Hepatic stellate cell (primary cell): ENCODE measurements at places on chromosomes 5 and 9.
A peak's percentile ranks its signal among the peaks of the same experiment; 100 is the strongest.

- DNase-seq, result no peak
Observed at GRCh38 chr5:1133510-1134201, 21.8 kb upstream of the SLC12A7 start.

- no peak for DNase-seq
Observed at GRCh38 chr9:88954066-88954465, 37.2 kb upstream of the S1PR3 start.

GRCh38 chr5:158531860-158532259 lies 567.9 kb downstream of the EBF1 start:
- DNase-seq, result no peak

- DNase-seq, result no peak
Observed at GRCh38 chr5:154147666-154148065, 42.9 kb upstream of the GALNT10 start.

DNA sequence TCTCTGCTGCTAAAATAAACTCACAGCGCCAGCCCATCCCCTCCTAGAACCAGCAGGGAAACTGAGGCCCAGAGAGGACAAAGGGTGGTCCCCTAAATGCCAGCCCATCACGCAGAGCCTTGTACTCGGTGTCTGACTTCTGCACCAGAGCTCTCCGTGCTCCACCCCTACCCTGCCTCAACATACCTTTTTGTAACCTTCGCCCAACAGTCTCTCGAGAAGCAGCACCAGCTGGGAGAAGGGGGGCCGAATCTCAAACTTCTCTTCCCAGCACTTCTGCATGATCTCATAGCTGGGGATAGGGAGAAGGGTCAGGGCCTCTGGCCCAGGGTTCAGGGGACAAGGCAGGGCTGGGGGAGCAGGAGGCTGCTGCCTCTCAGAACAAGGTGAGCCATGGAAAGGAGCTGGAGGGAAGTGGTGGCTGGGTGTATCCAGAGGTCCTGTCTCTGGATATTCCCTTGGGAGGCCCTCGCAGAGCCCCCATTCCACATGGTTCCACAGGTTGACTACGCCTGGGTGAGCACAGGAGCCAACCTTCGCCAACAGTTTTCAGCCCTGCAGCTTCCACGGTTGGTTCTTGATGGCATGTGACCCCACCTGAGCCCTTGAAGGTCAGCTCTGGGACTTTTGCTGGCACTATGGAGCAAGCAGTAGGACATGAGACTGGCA lies 32.3 kb upstream of the CSF1R start:
- no peak for DNase-seq

DNA sequence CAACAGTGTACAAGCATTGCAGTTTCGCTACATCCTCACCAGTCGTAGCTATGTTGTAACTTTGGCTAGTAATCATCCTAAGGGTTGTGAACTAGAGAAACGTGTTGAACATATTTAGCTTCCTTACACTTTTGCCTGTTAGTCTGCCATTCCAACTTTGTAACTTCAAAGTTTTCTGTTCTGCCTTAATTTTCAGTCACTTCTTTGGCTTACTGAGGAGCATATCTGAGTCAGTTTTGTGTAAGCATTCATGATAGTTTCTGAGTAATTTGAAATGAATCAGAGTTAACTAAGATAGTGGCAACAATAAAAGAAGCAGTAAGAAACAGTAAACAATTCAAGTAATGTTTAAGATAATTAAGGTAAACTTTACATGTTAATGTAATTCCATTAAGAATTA lies 58.9 kb upstream of the MCCC2 start:
- DNase-seq, result no peak

- no peak for DNase-seq
Observed at GRCh38 chr5:129496421-129496820, 36.3 kb downstream of the ADAMTS19 start.

GRCh38 chr5:175387144-175387543 lies 56.8 kb downstream of the DRD1 start:
- no peak for DNase-seq

- DNase-seq, result no peak
Observed at GRCh38 chr9:116888066-116888465, 201.0 kb downstream of the TRIM32 start.

GRCh38 chr9:4741365-4742089 lies 525 bp upstream of the AK3 start:
- DNase-seq, result peak; percentile 17

- no peak for DNase-seq
Observed at GRCh38 chr9:112002131-112002846, 105.7 kb downstream of the UGCG start.

GRCh38 chr9:115401756-115402327 lies 283.9 kb upstream of the TNC start:
- no peak for DNase-seq

DNA sequence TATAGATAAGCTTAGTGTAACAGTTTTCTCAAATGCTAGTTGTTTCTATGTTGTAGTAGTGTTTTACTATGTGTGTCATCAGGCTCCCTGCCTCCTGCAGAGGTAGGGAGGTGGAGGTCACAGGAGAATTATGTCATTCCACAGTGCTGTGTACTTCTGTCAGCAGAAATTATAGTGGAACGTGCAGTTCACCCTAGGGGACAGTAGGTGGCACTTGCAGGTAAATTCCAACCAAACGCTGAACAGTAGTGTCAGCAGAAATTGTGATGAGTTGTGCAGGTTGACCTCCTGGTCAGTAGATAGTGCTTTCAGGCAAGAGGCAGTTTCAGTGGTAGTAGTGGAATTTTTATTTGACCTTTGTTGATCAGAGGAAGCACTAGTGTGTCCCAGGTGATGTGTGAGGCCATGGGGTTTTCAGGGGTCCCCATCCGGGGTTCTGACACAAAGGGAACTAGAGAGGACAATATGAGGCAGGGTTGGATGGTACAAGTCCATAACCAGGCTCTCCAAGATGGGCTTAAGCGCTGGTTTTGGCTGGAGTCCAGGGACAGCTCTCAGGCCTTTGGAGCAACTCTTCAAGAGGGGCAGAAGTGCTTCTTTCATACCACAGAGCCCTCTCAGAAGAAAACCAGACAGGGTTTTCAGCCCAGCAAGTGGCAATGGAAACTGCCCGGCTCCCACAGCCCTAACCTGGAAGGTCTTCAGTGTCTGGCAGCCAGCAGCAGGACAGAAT lies 402.9 kb downstream of the CYLC2 start:
- peak; percentile 8 for DNase-seq

GRCh38 chr5:65185468-65185867 lies 296.3 kb downstream of the ADAMTS6 start:
- no peak for DNase-seq

- DNase-seq, result no peak
Observed at GRCh38 chr9:5857928-5858327, 25.0 kb upstream of the ERMP1 start.

- DNase-seq, result no peak
Observed at GRCh38 chr5:176185133-176185733, 53.0 kb upstream of the SIMC1 start.

- DNase-seq, result peak; percentile 16
Observed at GRCh38 chr9:15837079-15837679, 284.3 kb downstream of the CCDC171 start.

DNA sequence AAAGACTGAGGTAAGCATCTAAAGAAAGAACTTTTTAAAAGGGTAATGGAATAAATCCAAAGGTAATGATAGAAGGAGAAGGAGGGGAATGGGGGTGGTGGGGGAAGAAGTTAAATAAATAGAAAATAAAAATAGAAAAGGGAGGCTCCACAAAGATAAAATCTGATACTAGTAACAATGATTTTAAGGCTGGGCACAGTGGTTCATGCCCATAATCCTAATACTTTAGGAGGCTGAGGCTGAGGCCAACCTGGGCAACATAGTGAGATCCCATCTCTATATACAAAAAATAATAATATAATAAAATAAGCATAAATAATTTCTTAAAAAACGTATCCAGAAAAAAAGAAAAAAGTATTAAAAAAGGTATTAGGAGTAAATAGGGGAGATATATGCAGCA lies 89.3 kb downstream of the FNBP1 start:
- no peak for DNase-seq

DNA sequence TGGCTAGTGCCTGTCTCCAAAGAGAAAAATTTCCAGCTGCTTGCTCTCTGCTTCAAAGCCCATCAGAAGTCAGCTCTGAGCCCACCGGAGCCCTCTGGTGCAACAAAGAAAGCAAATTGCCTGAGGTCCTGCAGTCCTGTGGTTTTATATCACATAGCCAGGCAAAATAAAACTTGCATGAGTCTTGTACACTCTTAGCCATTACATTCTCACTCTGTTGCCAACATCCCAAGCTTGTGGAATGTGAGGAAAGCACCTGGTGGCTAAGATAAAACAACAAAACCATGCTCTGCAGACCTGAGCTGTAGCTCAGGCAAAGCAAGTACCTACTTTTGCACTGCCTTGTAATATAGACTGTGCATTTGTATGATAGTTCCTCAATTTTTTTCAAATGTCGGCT lies 133.7 kb downstream of the GPBP1 start:
- no peak for DNase-seq

- no peak for DNase-seq
Observed at GRCh38 chr5:172371684-172372083, 82.6 kb downstream of the SH3PXD2B start.

GRCh38 chr9:114855488-114855887 lies 49.6 kb upstream of the TNFSF15 start:
- no peak for DNase-seq

DNA sequence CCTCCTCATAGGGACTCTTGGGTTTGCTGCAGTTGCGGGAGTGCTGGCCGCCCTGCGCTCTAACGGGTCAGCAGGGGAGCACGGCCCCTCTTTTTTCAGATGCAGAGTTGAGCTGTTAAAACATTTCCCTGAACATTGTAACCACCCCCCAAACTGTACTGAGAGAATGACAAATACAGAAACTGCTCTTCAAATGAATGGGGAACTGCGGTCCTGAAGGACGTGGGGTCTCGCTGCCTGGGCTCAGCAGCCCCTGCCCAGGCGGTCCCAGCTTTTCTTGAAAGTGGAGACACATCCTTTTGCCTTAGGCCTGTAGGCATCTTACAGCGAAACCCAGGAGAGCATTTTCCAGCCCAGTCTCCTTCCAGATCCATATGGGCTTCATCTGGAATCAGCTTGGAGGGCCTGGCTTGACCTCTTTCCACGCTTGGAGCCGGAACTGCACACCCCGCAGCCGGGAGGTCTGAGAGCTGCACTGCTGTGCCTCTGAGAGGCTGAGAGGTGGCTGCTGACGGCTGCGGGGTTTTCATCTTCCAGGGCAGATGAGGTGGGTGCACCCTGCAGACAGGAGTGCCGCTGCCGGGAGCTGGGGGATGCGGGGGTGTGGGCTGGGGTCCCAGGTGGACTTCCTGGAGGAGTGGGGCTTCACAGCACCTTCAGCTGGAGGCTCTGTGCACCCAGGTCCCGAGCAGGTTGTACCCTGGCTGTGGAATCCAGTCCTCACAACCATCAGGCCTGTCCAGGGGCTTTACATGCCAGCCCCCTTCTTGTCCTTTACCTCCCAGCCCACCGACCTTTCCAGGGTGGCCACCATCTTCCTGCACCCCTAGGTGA lies 1.2 kb upstream of the AGPAT2 start:
- DNase-seq, result no peak

GRCh38 chr5:31328040-31328733 lies 134.7 kb downstream of the CDH6 start:
- DNase-seq, result no peak

DNA sequence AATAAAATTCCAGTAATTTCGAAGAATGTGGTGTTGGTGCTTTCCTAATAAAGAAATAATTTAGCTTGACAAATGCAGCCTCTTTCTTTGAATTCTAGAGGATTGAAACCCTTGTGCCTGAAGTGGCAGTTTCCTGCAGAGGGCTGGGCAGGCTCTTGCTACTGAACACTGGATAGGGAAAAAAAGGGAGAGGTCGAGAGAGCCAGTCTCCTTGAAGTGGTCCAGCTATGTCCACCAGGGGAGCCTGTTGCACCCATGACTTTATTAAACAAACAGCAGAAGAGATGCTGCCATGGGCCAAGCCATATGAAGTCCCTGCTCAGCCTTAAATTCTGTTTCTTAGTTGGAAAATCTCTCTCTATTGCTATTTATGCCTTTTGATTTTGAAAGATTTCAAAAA lies 178.4 kb downstream of the SMARCA2 start:
- no peak for DNase-seq

DNA sequence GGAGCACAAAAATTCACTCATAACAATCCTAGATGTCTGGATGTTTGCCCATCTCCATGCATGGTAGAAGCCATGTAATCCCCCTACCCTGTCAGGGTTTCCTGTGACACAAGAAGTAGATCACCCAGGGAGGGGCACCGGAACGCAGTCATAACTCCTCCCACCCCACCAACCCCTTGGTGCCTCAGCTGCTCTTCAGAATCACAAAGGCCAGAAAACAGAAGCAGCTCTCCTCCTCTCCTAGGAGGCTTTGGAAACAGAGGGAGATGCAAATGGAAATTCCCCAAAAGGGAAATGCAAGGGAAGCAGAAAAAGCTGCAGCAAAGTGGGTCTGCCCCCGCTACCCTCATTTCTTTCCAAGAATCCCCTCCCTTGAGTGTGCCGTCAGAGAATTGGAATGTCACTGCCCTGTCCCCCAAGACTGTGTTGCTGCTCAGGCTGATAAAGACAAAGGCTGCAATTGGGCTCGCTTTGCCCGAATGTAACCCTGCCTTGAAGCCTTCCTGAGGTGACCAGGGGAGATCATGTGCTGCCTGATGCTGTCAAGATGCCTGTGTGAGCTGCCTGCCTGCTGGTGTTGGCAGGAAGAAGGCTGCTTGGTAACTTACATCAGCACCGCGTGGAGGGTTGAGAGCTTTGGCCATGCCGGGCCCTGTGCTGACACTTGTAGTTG lies 65.5 kb upstream of the ABCA1 start:
- peak; percentile 62 for DNase-seq

GRCh38 chr9:129568560-129569501 lies 52.1 kb downstream of the C9orf50 start:
- DNase-seq, result peak; percentile 50

DNA sequence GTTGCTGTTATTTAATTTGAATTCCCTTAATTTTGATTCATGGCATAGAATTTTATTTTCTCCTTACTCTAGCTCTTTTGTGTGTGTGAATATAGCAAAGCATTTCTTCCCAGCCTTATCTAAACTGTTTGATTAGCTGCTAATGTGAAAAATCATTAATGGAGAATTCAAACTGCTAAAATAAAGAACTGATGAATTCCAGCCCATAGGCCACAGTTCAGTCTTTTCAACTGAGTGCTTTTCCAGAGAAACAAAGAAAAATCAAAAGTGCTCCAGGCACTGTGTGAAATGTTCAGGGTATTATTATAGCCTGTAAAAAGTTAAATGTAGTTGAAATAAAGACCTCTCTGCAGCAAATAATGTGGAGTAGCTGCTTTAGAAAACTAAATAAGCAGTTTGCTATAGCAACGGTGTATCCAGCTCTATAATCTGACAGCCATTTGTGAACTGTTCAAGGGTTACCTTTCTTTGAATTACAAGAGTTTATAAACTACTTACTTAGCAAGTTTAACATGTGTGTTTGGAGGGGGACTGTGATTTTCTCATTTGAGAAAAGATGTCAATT lies 123.8 kb downstream of the GIN1 start:
- no peak for DNase-seq
